ENCODE measurements at places on chromosomes 5 and 9. TPM values are rescaled to one million over a fixed set of nuclear protein-coding genes. Genes with fewer than 3 reads are reported as not detected.
A peak's percentile ranks its signal among the peaks of the same experiment; 100 is the strongest.

The KCNMB1 gene
- 78.3 TPM for total RNA-seq

The ADAMTS12 gene
- 4.7 TPM for total RNA-seq

The GABRG2 gene
- 0.40 TPM for total RNA-seq

The NOXA1 gene
- total RNA-seq, result 4.2 TPM

The GABRA6 gene
- total RNA-seq, result not detected

GRCh38 chr5:175468892-175469291, 9.5 kb upstream of the SFXN1 start:
- no peak for ATAC-seq

GRCh38 chr5:10583663-10584572, 20.0 kb downstream of the ANKRD33B start:
- no peak for ATAC-seq

- ATAC-seq, result peak; percentile 31
Observed at GRCh38 chr5:149277801-149278200, 6.1 kb downstream of the AFAP1L1 start.

GRCh38 chr9:36716496-36716895, 143.8 kb downstream of the MELK start:
- ATAC-seq, result no peak

DNA sequence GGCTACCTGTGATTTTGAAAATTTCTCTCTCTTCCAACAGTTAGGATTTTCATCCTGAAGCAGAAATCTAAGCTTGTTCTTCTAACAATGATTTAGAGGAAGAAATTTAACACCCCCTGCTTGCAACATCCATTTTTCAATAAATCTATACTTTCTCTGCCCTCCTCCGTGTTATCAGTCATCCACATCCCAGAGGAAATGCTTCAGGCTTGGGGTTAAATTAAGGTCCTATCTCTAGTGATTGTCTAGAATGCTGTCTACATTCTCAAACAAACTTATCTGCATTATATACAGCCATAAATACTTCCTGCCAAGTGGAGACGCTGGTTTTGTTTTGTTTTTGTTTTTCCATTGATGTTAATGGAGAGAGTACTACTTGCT, 371.0 kb downstream of the CSNK1G3 start:
- no peak for ATAC-seq

GRCh38 chr9:136653323-136654079, 9.2 kb upstream of the EGFL7 start:
- no peak for ATAC-seq

GRCh38 chr5:87195104-87195591, 72.5 kb upstream of the RASA1 start:
- no peak for ATAC-seq

DNA sequence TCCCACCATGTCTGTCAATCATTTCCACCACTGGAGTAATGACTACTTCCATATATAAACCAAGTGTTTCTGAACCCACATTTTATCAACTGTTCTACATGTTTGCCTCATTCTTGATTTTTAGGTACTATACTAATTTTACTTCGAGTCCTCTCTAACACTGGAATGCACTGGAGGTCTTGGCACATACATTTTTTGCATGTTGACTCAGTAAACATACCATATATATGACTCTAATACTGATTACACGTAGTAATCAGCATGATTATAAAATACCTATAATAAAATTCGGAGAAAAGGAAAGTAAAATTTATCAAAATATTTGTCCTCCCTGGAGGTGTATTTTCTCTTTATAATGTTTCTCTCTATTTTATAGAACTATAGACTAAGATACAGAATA, 621.7 kb upstream of the NUDT12 start:
- ATAC-seq, result no peak

- no peak for ATAC-seq
Observed at GRCh38 chr5:71663191-71663969, 55.7 kb upstream of the CARTPT start.

DNA sequence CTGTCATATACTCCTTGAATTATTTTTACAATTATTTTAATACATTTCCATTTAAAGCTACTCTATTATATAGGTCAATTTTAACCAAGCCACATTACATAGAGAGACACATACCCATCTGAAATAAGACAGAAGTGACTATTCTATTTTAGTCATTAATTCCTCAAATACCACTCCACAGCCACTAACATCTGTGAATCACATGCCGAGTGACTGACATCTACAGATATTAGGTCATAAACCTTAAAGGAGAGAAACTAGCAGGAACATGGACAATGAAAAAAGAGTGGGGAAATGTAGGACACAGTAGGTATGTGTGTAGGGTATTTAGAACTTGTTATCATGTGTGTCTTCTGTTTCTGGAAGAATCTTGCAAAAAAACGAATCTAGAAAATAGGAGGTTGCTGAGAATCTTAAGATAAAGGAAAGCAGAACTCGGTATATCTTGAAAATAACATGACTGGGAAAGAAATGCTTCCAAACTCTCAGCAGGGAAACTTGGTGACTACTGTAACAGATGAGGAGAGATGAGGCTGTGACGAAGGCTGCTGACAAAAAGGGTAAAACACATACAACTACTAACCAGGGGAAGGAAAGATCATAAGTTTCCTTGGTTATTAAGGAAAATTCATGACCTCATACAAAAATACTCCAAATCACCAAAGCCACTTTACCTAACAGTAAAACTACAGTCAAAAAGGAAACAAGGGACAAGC, 84.6 kb downstream of the PLPP1 start:
- no peak for ATAC-seq

DNA sequence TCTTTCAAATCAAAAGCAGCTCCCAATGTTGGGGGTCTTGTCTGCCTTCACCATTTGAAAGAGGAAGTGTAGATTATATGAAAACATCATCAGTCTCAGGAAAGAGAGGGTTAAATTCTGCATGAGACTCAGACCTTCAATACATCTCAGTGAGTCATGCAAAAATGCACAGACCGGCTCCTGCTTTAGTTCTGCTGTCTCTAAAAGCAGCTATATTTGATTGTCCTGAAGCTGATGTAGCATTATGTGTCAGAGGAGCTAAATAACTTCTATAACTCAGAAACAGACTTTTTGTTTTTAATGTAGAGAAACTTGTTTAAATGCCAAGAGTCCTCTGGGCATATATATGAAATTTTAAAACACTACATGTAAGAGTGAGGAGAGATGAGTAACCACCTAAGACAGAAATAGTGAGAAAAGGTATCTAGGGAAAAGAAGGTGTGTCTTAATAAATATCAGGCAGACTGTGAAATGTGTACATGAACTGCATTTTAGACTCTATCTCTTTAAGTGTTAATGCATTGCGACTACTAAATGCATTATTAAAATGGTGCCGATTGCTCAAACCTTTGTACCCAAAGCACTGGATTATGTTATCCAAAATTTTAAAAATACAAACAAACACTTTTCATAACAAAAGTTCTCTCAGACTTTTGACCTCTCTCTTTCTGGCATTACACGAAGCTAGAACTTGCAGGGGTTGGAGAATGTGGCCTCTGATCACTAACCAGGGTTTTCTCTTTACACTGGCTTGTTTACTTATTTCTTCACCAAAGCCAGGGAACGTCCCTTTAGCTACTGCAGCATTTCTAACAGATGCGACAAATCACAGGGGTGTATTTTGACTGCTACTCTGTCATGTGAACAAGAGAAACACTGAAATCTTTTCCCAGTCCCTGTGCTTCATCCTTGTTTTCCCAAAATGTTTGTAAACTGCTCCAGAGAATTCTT, 302.3 kb downstream of the ARL15 start:
- no peak for ATAC-seq

DNA sequence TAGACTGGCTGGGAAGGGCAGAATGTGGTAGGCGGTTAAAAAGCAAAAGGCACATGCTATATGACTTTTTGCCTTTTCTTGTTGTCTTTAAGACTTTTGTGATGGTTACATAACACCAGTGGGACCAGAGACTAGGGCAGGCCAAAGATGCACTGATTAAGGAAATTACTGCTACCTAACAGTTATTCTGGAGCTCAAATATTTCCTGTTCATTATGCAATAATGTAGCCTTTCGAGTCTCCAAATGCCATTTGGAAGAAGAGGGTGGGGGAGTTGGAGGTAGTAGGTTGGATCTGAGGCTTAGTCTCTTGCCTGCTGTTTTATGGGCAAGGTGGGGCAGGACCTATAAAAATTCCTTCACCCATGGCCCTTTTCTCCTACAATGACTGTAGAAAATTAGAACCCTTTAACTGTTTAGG, 51.7 kb downstream of the SH3GL2 start:
- no peak for ATAC-seq

GRCh38 chr9:19145881-19146280, 18.6 kb upstream of the PLIN2 start:
- no peak for ATAC-seq

- no peak for ATAC-seq
Observed at GRCh38 chr9:121366611-121367192, 3.3 kb downstream of the STOM start.
